NCI-H146 (cell line): ENCODE measurements at places on chromosomes 7 and 10.

GRCh38 chr10:62231805-62232204 is 36.8 kb downstream of the RTKN2 start:
- DNase-seq, result no peak

GRCh38 chr10:123087348-123087747 is 48.4 kb upstream of the HMX3 start:
- no peak for DNase-seq

DNA sequence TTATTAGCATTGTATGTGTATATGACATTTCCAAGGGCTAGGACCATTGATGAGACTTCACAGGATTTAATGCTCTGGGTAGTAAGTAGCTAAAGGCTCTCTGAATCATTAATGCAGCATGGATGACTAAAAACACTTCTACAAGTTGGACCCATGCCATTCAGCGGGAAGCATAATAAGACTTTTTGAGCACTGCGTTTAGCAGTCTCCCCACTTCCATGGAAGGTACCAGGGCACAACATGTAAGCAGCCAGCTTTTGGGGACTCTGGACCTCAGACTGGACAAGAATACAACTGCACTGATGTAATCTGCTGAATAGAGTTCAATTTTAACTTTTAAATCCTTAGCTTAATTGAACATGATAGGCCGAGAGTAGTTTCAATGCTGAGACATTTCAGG is 191.7 kb upstream of the IMMP2L start:
- no peak for DNase-seq

GRCh38 chr10:128036746-128037543 is 89.3 kb downstream of the MKI67 start:
- no peak for DNase-seq

GRCh38 chr7:151472644-151473380 is 32.9 kb upstream of the CRYGN start:
- no peak for DNase-seq

DNA sequence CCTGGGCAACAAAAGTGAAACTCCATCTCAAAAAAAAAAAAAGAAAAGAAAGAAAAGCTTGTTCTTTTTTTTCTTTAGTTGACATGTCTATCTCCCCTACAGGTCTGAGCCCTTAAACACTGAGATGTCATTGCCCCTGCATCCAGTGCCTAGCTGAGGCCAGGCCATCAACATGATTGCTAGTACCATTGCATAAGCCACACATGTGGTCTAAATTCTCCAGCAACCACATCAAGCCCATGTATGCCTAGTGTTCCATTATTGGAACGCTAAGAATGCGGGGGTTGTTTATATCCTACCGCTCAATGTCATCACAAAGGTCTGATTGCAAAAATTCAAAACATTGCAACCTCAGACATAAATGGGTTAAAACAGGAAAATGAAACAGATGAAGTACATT is 62.7 kb downstream of the NPTX2 start:
- no peak for DNase-seq

DNA sequence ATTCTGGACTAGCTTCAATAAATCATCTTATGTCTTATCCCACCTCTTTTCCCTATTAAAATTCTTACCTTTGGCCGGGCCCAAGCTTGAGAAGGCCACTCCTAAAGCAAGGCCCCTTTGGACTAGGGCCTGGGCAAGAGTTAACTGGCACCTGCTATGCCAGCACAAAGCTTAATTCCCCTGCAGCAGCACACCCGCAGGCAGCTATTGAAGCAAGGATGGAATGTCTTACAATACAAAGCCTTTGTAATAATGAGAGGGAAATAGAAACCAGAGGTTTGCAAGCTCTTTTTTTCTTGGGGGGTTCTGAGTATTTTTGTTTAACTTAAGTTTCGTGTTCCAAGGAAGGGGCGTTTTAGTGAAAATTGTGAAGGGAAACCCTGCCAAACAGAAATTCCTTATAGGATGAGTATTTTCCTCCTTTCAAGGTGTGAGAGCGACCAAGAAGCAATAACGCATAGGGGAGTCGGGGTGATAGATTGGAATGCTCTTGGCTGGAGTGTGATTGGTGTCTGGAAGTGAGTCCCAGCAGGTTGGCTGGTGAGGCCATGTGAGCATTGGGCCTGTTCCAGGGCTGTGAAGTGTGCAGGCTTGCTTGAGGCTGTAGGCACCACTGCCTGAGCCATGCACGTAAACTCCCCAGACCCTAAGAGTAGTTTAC is 148.5 kb downstream of the KIAA1217 start:
- no peak for DNase-seq

DNA sequence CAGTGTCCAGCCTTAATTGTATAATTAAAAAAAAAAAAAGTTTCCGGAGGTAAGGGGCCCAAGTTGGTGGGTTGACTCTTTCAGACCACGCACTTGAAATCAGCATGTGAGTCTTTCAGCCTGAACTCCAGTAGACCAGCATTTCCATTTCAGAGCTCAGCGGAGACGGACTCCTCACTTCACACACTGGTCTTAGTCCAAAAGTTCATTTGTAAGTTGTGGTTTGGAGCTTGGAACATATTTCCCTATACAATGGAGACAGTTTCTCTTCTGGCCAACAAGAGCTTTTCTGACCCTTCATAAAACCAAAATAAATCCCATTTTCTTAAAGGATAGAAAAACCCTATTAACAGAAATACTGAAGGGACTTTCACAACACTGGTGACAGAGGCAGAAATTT is 41.0 kb downstream of the ATXN7L1 start:
- no peak for DNase-seq

DNA sequence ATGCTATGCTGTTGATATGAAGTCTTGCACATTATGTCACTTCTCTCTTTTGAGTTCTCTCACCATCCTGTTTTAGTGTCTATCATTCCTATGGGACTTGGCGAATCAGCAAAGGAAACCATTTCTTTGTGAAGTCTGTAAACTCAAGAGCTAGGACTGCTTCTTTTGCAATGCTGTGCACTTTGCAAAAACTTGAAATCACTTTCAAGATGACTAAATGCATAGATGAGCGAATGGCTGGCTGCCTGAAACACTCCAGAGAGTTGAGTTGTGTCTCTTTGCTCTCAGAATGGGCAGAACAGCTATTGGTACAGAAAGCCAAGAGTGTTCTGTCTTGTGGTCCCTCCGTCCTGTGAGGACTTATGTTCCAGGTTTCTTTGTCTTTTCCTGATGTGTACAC is 18.3 kb upstream of the ELMO1 start:
- DNase-seq, result no peak

DNA sequence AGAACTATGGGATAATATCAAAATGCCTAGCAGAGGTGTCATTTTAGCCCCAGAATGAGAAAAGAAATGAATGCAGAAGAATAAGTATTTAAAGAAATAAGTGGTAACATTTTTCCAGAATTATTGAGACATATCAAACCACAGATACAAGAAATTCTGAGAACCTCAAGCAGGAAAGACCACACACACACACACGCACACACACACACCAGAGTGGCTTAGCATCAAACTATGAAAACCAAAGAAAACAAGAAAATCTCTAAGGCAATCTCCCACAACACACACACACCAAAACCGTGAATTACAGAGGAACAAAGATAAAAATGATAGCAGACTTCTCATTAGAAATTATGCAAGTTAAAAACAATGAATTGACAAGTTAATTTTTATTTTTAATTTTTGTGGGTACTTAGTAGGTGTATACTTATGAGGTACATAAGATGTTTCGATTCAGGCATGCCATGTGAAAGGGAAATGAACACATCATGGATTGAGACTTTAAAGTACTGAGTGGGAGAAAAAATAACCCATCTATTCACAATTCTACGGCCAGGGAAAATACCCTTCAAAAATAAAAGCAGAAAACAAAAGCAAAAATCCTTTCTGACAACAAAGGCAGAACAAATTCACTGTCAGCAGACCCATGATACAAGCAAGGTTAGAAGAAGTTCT is 14.6 kb downstream of the PPIF start:
- no peak for DNase-seq

DNA sequence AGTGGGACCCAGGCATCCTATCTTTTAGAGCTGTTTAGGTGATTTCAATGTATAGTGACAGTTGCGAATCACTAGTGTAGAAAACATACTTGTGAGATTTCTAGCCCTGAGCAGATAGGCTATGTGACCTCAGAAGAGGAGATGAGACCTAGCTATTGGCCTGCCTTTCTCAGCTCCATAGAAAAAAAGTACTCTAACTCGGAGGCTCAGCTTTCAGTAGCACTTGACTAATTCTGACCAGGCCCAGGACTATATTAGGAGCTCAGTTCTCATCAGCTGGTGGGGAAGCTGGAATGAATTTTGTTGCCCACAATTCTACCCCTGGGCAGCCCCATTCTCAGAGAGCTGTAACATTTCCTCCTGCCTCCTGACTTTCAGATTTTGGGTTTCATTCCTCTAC is 179.9 kb upstream of the NAMPT start:
- DNase-seq, result no peak

DNA sequence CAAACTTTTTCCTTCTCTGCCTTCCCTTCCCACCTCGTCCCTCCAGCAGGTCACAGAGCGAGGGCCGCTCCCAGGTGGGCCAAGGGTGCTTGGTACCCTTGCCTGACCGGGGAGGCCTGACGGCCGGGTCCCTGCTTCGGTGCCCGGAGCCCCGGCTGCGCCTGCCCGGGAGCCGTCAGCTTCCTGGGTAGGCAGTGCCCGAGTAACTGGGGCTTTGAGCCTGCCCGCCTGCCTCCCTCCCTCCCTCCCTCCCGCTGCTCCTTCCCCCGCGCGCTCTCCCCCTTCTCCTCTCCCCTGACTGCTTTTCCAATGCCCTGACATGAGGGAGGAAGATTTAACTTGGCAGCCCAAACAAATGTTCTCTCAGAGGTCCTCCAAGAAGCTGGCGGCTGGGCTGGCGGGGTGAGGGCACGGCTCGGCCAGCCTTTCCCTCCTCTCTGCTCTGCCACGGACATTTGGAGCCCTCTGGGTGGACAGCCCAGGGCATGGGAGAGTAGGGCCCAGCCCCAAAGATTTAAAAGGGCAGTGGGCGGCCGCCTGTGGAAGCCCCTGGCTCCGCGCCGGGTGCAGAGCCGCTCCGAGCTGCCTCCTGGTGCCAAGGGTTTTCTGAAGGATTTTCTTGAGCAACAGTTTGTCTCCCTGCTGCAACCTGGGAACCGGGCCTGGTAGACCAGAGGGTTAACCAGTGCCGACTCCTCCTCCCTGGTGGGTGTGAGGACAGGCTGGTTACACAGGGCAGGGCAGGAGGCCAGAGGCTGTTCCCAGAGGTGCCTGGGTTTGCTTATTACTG is 2.0 kb downstream of the ZMIZ1 start:
- peak; percentile 58 for DNase-seq

DNA sequence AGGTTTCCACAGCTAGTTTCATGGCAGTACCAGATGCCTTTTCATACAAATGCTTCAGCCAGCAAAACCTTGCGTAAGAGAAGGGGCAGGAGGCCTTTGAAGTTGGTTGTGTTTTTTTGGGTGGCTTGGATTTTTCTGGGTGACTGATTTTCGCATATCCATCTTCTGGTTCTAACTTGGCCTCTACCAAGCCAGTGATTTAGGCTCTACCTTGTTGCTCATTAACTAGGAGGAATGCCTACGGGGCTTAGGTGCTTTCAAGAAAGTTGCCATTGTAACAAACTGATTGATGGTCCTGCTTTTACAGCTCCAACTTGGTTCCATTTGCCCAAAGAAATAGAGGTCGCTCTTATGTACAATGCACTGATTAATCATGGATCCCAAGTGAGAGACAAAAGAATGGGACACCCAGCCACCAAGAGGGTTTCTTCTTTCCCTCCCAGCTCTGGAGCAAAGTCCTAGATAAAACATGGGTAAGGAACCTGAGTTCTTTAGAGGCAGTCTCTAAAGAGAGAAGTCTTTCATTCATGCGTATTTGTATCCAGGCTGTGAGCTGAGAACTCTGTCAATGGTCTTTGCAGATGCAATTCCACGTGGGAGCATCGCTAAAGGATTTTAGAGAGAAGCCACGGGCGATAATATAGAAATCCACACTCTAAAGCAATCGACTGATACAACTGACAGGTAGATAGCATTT is 92.1 kb upstream of the FGFR2 start:
- no peak for DNase-seq

DNA sequence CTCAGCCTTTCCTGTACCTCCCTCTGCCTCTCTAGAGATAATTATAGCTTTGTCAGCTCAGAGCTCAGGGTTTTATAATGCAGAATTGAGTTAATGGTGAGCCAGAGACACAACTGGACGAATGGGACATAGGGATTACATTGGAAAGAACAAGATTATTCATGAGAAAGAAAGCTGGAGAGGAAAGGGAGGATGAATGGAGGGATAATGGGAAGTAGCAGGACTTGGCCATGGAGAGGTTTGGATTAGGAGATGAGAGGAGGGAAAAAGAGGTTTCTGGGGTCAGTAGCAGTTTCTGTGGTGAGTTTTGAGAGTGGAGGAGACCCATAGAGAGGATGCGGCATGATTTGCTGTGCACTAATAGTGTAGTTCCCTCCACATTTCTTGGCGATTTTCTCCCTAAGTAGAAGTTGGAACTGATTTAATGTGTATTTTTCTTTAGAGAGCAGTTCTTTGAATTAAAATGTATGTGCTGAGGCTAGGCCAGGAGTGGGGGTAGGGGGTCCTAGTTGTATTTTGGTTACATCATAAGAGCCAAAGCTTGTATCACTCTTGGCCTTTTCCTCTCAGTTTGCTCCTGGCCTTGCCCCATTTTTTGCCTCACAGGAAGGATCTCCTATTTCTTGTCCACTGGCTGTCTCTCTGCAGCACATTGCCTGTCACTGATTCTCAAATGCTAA is 107.4 kb downstream of the MKX start:
- no peak for DNase-seq

DNA sequence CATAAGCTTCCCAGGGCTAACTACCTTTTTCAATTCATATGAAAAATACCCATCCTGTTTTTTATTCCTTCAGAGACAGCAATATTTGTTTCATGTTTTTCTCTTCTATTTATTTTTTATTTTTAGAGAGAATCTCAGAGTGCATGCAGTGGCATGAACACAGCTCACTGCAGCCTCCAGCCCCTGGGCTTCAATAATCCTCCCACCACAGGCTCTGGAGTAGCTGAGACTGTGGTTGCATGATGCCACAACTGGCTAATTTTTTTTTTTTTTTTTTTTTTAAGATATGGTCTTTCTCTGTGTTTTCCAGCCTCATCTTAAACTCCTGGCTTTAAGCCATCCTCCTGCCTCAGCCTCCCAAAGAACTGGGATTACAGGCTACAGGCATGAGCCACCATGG is 296.7 kb upstream of the AKR1E2 start:
- DNase-seq, result no peak

GRCh38 chr7:18163091-18163490 is 135.4 kb upstream of the PRPS1L1 start:
- no peak for DNase-seq

- no peak for DNase-seq
These were observed 207.0 kb upstream of the ZMIZ1 start for GRCh38 chr10:78861529-78862327.

GRCh38 chr7:120023494-120024167 is 249.3 kb upstream of the KCND2 start:
- no peak for DNase-seq
